ENCODE measurements at places on chromosomes 1 and 21.

DNA sequence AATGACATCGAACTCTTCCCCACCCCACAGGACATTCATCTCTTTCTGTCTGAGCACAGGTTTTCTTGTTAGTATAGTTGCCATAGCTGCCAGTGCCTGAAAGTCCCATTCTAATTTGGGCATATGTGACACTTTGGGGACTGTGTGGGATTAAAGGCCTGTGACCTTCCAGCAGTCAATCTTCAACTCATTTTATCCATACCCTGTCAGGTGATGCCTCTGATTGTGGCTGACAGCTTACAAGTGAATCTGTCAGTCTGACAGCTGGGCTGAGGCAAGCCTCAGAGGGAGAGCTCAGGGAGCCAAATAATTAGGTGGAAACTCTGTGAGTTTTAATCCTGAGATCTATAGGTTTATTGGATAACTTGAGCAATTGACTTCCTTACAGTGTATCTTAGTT is 29.6 kb downstream of the ZCCHC17 start:
- no peak for DNase-seq

DNA sequence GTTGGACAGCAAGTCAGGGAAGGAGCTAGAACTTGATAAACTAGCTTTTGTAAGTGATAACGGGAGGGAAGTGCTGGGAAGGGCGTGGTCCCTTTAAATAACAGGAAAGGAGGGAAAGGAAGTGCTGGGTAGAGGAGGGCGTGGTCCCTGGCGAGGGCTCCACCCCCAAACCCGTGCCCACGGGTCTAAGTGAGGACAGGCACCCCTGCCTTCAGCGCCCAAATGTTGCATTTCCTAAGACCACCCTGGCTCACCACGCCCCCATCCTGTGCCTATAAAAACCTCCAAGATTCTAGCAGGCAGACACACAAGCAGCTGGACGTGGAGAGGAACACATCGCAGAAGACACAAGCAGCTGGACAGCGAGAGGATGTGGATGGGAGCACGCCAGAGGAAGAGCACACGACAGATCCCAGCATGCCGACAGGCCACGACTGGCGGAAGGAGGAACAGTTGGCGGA is 58.5 kb downstream of the PALMD start:
- DNase-seq = no peak

GRCh38 chr1:104195395-104195794 is 445.7 kb downstream of the AMY1C start:
- no peak for DNase-seq

GRCh38 chr1:83706354-83706938 is 292.5 kb downstream of the TTLL7 start:
- no peak for DNase-seq

- DNase-seq = peak; percentile 32
These were observed 1.4 kb downstream of the MAGI3 start for GRCh38 chr1:113391649-113392271.

GRCh38 chr1:19071674-19072281 is 115.3 kb upstream of the IFFO2 start:
- DNase-seq = no peak

DNA sequence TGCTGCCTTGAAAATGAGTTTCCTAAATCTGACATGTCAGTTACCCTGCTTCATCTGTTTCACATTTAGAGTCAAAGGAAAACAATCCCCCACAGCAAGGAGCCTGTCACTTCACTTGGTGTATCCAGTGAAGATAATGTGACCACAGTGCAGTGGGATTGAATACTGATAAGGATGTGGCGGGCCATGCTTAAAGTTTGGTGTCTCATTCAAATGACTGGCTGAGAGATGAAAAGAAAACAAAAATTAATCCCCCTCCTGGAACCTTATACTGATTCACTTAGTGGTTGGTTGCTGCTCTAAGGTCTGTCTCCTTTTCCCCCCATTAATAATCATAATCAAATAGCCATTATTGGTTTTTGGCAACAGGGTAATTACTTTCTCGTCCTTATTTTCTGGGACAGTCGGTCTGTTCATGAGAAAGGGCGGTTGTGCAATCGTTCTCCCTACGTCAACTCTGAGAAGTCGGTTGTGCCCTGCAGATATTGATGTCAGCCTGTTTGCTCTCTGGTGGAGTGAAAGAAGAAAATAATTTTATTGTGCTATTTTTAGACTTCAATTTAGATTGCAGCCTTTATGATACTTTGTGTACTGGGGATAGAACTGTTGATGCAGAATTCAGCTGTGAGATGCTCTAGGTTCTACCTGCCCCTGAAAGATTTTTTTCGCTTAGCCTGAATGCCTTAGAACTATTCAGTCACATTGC is 360.2 kb downstream of the DISC1 start:
- DNase-seq = no peak

GRCh38 chr21:38820471-38821239 is 14.9 kb downstream of the ETS2 start:
- no peak for DNase-seq

- DNase-seq = no peak
These were observed 6.3 kb upstream of the IFNGR2 start for GRCh38 chr21:33396951-33397350.
